NCI-H1436 treated with DMSO at 0.1 percent for 48 hours (cell line): ENCODE measurements at places on chromosomes 4 and X.
A peak's percentile ranks its signal among the peaks of the same experiment; 100 is the strongest.

- DNase-seq, result no peak
Measured at GRCh38 chrX:45758738-45759397, 558.2 kb upstream of the DIPK2B start.

DNA sequence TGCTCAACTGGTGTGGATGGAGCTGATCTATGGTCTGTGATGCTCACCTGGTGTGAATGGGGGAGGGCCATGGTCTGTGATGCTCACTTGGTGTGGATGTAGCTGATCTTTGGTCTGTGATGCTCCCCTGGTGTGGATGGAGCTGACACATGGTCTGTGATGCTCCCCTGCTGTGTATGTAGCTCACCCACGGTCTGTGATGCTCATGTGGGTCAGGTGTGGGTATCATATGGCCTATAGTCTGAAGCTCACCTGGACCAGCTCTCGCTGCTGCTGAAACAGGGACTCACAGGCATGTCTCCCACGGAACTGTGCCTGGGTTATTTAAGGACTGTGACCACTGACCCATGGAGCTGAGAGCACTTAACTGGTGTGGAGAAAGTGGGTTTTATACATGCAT, 109.7 kb downstream of the CRLF2 start:
- no peak for DNase-seq

DNA sequence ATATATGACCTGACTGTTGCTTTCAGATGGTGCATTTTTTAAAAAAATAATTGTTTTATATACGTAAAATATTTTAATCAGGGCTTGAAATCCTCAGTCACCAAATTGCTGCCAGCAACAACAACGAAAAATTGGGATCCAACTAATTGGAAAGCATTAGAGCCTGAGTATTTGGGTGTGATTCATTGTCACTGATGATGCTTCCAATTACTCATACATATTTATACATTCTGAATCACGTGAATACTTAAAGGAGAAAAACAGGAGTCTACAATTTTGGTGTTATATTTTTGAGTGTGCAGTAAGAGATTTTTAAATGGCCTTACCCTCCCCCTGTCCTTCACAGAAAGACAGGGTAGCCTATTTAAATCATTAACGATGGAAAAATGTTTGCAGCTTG, 765.6 kb upstream of the TENM3 start:
- DNase-seq, result peak; percentile 9

GRCh38 chrX:41350976-41351569, 17.1 kb downstream of the DDX3X start:
- DNase-seq, result no peak

DNA sequence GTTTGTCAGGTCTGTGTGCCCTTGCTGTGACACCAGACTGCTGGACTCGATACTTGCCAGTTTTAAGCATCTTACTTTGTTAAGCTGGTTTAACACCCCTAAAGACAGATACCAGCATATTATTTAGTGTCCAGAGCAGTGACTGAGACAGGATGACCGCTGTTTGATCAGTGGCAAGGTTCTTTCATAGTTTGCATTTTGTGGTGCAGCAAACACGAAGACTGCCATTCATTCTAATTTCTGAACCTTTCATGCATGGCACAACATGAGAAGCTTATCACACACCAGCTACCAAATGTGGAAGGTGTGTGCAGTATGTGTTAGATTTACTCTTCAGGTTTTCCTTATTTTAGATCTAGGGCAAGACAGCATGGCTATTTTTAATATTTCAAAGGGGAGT, 28.2 kb downstream of the JADE1 start:
- DNase-seq, result no peak

- no peak for DNase-seq
Measured at GRCh38 chrX:41148553-41148952, 63.3 kb downstream of the USP9X start.

- no peak for DNase-seq
Measured at GRCh38 chr4:159780196-159780922, 677.5 kb downstream of the RAPGEF2 start.

DNA sequence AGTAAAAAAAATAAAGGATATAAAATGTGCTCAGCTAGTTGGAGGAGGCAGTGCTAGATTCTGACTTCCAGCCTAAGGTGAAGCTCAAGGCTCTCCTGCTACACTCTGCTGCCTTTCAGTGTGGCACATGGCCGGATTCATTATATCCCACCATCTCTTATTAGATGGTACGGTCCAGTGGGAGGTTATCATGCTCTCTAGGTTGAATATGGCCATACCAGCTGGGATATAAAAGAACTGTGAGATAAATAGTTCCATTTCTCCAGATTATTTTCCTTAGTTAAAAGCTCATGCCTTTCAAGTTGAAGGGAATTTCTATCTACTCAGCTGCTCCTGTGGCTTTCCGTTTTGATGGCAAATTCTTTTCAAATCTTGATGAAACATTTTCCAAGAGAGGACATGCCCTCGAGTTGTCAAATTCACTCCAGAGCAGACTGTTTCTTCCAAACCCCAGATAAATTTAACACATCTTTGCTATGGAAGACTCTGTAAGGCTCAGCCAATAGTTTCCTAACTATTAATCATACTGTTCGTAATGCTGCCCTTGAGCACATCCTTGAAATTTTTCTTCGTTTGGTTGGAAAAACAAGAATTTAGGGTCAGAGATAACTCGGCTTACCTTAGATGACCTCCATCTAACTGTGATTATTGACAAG, 2.2 kb upstream of the MGARP start:
- no peak for DNase-seq

GRCh38 chr4:186688150-186688943, 35.3 kb downstream of the FAT1 start:
- no peak for DNase-seq

GRCh38 chr4:105369988-105370387, 103.9 kb downstream of the PPA2 start:
- DNase-seq, result no peak

DNA sequence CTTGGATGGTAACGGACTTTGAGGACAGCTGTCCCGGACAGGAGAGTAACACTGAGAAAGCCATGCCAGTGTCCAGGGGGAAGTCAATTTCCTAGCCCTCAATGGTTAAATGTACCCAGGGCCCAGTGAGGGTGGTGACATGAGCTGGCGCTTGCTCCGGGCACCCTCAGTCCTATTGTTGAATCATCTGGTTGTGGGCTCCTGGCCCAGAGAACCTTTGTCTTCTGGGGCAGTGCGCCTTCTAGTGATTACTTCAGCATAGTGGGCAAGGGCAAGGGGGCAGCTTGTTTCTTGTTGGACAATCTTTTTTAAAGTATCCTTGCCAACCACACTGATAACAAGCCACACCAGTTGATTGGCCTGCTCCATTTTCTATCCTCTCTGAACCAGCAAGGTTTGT, 30.9 kb upstream of the TRPC5 start:
- no peak for DNase-seq

DNA sequence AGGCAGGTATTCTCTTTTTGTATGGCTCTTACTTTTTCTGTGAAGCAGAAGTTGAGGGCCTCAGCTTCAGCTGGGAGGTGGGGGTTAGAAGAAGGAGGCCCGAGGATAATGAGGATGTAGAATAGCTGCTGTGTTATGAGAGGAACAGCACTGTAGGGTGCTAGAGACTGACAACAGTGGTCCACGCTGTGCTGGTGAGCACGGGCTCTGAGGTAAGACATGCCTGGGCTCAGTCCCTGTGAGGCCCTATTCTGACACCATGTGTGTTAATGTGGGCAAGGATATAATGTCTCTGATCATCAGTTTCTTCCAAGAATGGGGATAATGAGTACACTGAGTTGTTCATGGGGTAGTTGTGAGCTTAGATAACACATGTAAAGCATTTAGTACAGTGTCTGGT, 55.3 kb upstream of the SFRP2 start:
- DNase-seq, result no peak

DNA sequence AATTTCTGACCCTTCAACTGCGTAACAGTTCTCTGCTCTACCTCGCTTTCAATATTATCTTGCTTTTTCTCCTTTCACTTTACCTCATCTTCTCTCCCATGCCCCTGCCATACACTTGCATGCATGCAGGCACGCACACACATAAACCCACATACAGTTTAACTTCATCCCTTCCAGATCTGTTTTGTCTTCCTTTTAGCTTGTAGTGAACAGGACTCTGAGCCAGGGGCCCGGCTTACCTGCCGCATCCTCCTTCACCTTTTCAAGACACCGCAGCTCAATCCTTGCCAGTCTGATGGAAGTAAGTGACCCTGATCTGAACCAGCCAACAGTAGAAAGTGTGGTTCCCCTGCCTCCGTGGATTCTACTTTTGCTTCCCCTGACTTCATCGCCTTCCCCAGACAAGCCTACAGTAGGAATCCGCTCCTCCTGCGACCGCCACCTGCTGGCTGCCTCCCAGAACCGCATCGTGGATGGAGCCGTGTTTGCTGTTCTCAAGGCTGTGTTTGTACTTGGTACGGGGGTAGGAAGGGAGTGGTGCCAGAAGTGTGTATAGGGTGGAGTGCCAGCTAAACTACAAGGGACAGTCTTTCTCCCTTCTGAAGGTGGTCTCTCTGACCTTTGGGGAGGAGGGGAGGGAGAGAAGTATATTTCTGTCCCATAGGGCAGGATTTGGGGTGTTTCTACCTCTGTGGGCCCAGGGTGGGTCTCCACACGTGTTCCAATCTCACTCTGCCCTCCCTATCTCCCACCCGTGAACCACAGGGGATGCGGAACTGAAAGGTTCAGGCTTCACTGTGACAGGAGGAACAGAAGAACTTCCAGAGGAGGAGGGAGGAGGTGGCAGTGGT, 10.7 kb downstream of the MED12 start:
- no peak for DNase-seq

GRCh38 chr4:182354867-182355266, 111.7 kb downstream of the TENM3 start:
- no peak for DNase-seq

GRCh38 chr4:100679926-100680325, 162.1 kb upstream of the EMCN start:
- no peak for DNase-seq

DNA sequence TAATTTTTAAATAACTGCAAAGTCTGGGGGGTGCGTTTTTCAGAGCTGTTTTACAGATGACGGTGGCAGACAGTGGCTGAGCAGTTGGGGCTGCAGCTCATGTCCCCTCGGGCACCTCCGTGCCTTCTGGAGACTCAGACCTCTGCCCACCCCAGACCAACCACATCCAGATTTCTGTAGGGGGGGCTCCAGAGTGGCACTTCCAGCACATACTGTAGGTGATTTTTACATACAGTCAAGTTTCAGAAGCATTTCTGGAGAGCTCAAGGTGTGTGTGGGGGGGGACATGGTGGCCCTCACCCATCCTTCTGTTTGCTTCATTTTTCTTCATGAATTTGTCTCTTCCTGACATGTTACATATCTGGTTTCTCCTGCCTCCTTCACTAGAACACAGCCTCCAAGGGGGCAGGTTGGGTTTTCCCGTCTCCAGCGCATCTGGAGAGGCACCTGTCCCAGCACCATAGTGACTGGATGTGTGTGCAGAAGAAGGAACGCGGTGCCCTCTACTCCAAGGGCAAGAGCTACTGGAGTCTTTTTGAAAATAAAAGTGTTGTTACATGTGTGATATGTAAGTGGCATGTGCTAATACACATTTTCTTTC, 37.5 kb downstream of the TMEM271 start:
- no peak for DNase-seq

DNA sequence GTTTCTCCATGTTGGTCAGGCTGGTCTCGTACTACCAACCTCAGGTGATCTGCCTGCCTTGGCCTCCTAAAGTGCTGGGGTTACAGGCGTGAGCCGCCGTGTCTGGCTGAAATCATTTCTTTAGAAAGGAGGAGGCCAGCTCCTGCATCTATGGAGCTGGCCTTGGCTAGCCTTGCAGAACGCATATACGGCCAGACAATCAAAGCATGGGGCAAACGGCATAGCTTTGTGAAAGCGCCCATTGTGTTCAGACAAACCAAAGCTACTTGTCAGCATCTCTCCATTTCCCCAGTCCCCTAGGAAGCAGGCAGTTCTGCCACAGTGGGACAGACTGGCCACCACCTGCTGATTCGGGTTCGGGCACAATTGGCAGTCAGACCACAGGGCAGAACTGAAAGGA, 48.9 kb upstream of the IQSEC2 start:
- DNase-seq, result no peak

DNA sequence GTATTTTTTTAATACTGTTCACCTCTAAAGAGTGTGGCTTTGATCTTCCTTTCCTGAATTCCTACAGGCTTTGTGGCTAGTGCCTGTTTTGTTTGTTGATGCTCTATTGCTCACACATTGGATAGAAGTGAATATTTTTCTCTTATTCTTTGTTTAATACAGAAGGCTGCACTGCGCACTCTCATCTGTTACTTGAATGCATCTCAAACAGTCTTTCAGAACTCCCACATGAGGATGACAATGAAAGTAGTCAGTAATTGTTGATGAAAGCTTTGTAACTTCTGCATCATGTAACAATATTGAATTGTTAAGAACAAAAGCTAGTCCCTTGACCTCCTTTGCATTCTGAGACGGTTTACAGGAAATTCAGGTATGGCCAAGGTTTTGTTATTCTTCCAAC, 29.1 kb upstream of the GALNT7 start:
- DNase-seq, result no peak
